ENCODE measurements at places on chromosomes 12 and 14. TPM values are rescaled to one million over a fixed set of nuclear protein-coding genes. Genes with fewer than 3 reads are reported as not detected.

The RNASE2 gene
- not detected for total RNA-seq

The DNAL1 gene
- 32.8 TPM for total RNA-seq

The PLEKHH1 gene
- 8.6 TPM for total RNA-seq

The RASSF9 gene
- 0.31 TPM for total RNA-seq

The LGR5 gene
- not detected for total RNA-seq

The AACS gene
- total RNA-seq, result 18.6 TPM

The GSG1 gene
- 197 TPM for total RNA-seq

The PROX2 gene
- not detected for total RNA-seq

The SIVA1 gene
- total RNA-seq, result 207 TPM

The TBX5 gene
- total RNA-seq, result not detected

The GPR68 gene
- 0.55 TPM for total RNA-seq

The MYL2 gene
- total RNA-seq, result not detected

The MGP gene
- not detected for total RNA-seq

The TOMM20L gene
- total RNA-seq, result not detected

The SOX5 gene
- total RNA-seq, result not detected

The SERPINA9 gene
- total RNA-seq, result not detected

The CNTN1 gene
- not detected for total RNA-seq

The RFX4 gene
- not detected for total RNA-seq

The INF2 gene
- 31.3 TPM for total RNA-seq

The PITPNM2 gene
- total RNA-seq, result 1.9 TPM

The RCOR1 gene
- total RNA-seq, result 19.0 TPM

The TAS2R9 gene
- not detected for total RNA-seq

Measured in G401 (cell line).